ENCODE measurements at places on chromosomes 3 and 15.

DNA sequence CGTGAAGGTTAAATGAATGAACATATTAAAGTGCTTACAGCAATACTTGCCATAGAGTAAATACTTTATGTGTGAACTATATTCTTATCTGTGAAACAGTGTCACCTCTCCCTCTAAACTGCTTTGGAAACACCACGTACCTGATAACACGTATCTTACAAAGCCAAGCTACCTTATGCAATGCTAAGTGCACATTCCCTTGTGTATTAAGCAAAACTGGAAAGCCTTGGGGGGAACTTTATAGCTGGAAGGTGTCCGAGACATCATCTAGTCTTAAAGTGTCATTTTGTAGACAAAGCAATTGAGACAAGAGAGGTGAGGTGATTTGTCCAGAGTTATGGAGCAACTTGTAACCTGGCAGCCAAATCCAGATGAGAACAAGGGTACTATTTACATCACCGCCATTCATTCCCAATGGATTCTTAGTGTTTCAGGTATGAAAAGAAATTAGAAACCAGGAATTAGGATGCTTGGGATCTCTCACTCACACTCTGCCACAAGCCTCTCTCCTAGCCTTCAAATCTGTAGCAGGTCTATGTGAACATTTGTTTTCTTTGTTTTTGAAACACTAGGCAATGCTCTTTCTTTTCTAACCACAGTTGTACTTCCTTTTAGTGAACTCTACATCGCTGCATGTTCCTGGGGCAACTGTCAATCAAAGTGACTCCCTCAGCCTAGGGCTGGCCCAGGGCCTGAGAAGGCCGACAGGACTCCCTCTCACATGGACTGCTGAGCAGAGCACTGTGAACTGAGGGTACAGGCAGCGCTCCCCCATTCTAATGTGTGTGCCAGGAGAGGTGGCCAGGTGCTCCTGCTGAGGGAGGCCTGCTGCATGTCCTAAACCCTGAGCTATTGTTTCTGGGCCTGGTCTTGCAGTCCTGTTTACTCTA, 13.9 kb upstream of the MGLL start:
- no peak for DNase-seq

DNA sequence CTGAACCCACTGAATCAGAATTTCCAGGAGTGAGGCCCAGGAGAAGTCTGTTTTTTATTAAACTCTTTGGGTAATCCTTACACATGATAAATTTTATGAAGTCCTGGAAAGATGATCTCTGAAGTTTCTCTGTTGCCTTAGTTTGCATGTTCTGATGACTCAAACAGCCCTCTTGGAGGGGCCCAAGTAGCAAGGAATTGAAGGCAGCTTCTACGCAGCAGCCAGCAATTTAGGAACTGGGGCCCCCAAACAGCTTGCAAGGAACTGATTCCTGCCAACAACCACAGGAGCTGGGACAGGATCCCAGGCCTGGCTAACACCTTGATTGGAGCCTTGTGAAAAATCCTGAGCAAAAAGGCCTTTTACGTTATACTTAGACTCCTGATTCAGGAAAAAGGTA, 5.4 kb upstream of the ACP3 start:
- DNase-seq = no peak

GRCh38 chr3:184377374-184377773, 633 bp downstream of the THPO start:
- DNase-seq = no peak

GRCh38 chr15:78023865-78024518, 53.5 kb downstream of the TBC1D2B start:
- no peak for DNase-seq

DNA sequence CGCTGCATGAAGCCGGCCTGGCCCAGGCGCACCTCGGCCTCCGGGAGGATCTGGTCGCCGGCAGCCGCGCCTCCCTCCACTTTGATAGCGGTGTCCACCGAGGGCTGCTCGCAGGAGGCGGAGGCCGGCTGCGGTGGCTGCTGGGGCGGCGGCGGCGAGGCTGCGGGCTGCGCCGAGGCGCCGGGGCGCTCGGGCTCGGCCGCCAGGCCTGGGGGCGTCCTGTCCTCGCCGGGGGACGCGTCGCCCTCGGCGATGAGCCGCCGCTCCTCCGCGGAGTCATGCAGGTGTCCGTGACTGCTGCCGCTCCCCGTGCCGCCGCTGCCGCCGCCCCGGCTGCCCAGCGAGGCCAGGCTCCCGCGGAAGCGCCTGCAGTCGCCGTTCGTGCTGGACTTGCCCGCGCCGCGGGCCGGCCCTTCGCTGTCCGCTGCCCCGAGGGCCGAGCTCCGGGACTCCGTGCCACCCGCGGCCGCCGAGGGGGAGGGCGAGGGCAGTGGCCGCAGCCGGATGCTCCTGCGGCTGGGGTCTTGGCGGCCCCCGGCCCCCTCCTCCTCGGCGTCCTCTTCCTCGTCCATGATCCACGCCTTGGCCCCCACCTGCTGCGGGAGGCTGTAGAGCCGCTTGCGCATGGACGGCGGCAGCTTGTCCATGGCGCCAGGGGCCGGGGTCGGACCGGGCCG, 996 bp downstream of the HCN4 start:
- no peak for DNase-seq

DNA sequence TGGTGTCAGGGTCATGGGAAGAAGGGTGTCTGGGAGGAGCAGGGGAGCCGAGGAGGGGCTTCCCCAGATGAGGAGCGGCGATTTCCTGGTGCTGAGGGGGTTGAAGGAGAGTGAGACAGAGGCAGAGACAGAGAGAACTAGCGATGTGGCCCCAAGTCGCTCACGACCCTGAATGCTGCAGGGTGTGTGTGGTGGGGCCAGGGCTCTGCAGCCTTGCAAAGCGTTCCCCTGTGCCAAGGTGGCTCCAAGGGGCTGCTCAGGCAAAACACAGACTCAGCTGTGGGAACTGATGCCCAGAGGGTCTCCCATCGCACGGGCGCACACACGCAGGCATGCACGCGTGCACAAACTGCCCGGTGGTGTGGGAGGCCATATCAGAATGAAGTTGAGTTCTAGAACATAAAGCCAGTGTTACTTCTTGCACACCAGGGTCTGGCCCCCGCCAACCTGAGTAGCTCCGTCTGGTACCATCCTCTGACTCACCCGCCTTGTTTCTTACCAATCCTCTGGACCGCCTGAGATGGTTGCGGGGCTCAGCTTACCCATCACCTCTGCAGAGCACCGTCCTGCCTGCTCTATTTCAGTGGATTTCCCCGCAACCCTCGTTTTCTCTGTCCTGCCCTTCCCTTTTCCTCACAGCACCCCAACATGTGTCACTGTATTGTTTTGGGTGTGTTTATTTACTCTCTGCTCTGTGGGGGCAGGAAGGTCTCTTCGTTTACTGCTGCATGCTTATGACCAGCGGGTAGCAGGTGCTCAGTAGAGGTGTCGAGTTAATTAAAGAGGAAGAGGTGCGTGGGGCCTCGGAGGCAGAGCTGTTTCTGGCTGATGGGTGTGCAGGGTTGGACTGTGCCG, 4.5 kb downstream of the MELTF start:
- DNase-seq = no peak

GRCh38 chr3:186003610-186004009, 65.8 kb upstream of the TRA2B start:
- DNase-seq = no peak

- no peak for DNase-seq
Observed at GRCh38 chr3:151395806-151396205, 11.3 kb upstream of the P2RY12 start.

DNA sequence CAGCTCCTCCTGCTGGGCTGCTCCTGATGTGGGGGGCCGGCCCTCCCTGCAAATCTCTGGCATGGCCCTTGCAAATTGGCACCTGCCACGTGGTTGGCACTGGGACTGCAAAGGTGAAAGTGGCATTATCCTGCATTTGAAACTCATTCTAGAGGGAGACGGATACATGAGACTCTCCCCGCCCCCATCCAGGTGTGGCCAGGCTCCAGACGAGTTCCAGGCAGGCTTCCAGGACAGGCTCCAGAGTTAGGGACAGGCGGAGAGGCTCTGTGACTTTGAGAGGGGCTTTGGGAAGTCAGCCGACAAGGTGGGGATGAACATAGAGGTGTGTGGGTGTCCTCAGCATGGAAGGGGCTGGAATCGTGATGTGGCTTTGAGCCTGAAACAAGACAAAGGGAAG, 178.5 kb downstream of the APBA2 start:
- no peak for DNase-seq

GRCh38 chr15:70414626-70415025, 316.9 kb upstream of the TLE3 start:
- no peak for DNase-seq

- DNase-seq = no peak
Observed at GRCh38 chr15:68819495-68820294, 1.0 kb downstream of the ANP32A start.

GRCh38 chr3:13715961-13716360, 163.9 kb downstream of the WNT7A start:
- DNase-seq = no peak

DNA sequence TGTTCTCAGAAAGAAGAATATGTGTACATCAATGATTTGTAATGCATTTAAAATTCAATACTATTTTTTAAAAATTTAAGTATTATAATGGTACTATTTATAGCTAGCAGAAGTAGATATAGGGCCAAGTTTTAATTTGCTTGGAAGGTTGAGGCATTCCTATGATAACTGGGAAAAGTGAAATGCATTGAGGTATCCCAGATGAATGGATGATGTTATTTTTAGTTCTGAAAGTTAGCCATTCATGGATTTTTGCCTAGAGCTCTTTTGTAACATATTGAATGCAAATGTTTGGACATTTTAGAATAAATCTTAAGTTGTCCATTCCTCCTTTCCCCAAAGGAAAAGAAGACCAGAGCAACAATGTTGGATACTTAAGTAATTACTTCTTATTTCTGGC, 47.6 kb downstream of the GAP43 start:
- DNase-seq = no peak

DNA sequence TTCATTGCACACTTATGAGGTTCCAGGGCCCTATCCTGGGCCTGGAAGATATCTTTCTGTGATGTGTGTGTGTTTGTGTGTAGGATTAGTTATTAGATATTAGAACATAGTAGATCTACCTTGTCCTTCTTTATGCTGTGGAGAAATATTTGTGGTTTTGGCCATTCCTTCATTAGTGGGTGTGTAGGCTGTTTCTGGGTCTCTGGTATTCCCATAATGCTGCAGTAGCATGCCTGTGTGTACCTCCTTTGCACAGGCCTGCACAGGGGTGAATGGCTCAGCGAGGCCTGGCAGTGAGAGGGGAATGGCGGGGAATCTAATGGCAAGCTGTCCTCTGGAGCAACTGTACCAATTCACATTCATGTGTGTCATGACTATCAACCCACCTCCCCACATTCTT, 125.8 kb upstream of the MRPS22 start:
- no peak for DNase-seq

DNA sequence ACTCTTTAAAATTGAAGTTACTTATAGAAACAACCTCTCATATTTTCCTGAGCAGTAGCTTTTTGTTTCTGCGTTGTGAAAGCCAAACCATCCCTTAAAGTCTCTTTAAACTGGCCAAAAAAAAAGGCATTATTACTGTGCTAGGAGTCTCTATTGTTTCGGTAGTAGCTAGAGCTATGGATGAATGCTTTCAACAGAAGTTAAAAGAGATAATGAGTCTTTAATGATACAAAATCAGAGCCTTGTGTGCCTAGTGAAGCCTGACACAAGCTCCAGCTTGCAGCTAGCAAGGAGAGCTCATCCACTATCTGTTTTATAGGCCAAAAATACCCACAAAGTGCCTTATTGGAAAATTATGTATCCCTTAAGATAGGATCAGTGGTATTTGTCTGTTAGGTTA, 360.4 kb upstream of the CDIN1 start:
- DNase-seq = no peak

- no peak for DNase-seq
Observed at GRCh38 chr3:183777016-183777618, 48.3 kb downstream of the MAP6D1 start.

- DNase-seq = no peak
Observed at GRCh38 chr3:32203854-32204253, 34.6 kb upstream of the CMTM8 start.

DNA sequence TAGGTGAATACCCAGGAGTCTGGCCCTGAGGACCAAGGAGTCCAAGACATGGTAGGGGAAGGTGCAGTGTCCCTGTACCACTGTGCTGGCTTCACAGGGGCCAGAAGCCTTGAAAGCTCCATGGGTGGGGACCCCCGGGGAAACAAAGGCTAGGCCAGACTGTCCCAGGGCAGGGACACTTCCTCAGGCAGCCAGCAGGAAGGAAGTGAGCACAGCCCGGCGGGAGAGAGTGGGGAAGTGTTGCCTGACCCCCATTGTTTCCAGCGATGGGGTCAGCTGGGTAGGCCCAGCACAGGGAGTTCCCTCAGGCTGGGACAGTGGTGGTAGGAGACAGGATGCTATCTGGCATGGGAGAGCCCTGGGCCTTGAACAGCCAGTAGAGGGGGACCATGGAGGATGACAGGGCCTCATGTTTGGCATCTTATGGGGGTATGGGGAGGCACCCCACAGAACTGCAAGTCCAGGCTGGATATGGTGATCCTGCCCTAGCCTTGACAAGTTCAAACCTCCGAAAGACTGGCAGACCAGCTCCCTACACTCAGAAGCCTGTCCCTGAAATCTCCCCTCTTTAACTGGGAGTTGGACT, 1.2 kb upstream of the HYAL2 start:
- DNase-seq = no peak
